ENCODE measurements at places on chromosomes 4 and X.

DNA sequence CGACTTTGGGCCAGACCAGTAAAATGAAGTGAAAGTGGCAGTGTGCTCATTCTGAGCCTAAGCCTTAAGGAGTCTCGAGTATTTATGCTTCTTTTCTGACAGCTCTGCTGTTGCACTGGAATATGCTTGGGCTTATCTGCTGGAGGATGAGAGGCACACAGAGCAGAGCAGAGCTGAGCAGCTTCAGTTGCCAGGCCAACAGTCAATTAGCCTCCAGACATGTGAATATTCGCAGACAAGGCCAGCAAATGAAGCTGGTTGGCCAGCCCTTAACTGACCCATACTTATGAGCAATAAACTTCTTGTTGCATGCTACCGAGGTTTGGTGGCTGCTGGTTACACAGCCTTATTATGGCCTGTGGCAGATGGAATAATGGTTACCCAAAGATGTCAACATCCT is 203.0 kb upstream of the GEMIN8 start:
- DNase-seq: no peak

- DNase-seq: no peak
Measured at GRCh38 chr4:148653681-148654080, 211.5 kb upstream of the NR3C2 start.

- DNase-seq: no peak
Measured at GRCh38 chr4:186072516-186072915, 3.6 kb downstream of the TLR3 start.

DNA sequence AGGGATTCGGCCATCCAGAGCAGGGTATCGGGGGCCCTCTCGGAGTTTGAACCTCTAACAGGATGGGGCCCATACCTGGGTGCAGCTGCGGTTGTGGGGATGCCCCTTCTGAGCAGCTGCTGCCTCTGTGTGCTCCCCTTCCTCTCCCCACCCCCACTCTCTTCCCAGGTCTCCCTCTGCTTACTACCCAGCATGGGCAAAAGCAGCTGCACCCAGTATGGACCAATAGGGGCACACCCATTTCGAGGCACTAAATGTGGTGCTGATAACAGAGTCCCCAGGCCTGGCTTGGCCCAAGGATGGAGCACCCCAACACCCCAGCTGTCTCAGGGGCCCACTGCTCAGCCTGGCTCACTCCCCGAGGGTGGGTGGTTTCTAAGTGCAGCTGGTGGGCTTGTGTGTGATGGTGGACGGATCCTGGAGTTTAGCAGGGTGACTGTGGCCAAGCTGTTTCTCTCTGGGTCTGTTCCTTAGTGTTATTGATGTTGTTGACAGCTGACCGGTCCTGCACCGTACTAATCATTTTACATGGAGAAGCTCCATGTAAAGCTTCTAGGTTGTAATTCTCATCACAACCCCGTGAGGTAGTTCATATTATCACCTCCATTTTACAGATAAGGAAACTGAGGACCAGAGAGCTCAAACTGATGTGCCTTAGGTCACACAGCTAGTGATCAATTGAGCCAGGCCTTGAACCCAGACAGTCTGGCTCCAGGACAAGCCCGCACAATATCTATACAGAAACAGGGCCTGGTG is 13.1 kb upstream of the KIAA0232 start:
- DNase-seq: peak; percentile 30

GRCh38 chr4:181677621-181678020 is 565.6 kb upstream of the TENM3 start:
- no peak for DNase-seq

DNA sequence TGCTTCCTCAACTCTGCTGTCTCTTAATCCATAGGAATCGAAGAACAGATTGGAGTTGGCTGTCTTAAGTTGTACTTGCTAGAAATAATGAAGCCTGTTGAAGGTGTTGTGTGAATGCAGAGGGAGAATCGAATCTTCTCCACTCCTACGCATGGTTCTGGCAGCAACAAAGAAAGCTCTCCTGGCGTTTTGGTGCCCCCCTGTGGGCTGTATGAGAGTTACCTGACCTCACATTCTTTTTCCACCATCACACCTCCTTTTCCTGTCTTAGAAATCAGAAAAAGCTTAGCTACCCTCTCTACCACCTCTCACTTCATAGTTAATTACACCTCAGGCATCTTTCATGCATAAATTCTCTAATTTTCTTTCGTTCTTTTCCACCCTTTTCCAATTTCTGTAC is 16.3 kb downstream of the KLF8 start:
- DNase-seq: peak; percentile 69

DNA sequence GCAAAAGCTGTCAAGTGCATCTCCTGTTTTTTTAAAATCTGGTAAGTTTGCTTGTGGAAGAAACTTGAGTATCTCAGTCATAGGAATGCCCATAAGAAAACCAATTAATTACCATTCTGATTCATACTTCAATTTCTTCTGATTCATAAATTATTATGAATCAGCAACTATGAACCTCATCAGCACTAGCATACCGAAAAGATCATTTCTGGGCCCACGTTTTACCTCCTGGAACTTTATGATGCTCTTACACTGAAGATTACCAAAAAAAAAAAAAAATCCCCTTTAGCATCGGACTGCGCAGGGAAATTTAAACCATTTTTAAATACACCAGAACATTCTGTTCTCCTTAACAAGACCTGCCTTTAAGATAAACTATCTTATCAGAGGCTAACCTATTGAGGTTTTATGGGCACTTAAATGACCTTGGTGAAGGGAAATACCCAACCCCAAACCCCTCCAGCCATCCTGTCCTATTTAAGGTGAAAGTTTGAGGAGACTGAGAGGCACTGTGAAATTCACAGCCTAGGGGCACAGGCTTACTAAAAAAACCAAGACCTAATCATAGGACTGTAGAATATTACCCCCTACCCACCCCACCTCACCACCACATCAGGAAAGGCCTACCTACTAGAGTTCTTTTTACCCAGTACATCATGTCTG is 38.2 kb upstream of the ABCG2 start:
- DNase-seq: no peak

GRCh38 chr4:96955226-96955625 is 1115.3 kb downstream of the PDHA2 start:
- DNase-seq: no peak

DNA sequence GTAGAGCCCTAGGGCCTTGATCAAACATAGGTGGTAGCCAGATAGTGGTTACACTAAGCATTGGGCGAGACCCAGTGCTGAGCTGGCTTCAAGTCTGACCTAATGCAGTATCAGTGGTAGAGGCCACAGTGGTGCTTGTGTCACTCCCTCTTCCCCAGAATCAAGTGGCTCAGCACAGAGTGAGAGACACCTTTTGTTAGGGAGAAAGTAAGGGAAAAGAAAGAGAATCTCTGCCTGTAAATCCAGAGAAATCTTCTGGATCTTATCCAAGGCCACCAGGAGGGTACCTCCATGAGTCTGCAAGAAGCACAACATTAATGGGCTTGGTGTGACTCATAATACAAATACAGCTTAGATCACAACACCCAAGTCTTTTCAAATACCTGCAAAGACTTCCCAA is 117.7 kb upstream of the SLC6A14 start:
- no peak for DNase-seq

DNA sequence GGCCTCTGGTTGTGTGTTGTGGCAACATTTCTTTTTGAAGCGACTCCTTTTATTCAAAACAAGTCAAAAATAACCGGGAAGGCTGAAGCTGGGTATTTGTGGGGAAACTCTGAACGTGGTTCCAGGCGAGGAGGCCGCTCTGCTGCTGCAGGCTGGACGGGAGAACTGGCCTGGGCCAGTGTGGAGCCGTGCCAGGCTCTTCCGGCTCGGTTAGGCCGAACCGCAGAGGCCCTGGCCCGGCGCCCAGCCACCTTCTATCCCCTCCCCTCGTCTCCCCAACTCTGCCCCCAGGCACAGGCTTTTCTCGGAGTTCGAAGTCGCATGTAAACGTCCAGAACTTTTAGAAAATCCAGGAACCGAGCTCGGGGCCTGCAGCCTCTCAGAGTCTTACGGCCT is 2.4 kb upstream of the BCOR start:
- DNase-seq: no peak

DNA sequence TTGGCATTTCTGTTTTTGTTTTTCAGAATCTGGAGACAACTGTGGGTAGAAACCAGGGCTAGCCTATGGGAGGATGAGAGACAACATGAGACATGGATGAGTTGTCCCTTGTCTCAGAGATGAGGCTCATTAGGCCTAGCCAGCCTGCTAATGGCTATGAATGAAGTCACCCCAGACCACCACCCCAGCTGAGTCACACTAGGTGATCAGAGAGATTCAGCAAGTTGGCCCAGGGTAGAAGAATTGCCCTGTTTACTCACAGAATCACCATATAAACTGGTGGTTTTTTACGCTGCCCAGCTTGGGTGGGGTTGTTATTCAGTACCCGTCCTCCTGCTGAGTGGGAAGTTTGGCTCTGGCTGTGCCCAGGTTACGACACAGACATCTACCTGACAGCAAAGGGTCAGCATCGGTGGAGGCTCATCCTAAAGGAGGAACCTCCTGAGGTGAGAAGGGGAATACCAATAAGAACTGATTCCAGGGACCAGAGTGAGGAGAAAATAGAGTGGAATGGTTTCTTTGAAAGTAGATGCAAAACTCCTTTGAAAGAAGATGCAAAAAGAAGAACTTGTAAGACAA is 17.2 kb upstream of the ARSJ start:
- no peak for DNase-seq

DNA sequence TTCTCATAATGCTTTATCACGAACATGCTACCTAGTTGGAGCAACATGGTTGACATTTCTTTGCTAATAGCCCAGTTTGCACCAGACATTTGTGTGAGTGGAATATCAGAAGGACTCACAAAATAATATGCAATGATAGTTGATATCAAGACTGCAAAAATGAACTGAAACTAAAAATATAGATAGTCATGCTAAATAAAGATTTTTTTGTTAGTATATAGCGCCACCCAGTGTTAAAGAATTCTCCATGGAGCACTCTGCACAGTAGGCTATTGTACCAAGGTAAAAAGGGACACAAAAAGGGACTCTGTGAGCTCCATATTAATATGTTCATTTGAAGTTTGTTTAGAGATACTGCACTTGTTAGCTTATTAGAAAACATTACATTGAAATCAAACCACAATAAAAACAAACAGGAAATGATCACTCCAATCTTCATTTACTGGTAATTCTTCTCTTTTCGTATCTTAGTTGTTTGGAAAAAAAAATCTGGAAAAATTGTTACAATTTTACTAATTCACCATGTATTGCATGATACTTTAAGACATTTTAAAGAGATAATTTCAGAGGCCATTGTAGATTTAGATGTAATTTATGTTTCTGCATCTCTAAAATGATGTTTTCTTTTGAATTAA is 1509.6 kb downstream of the ADGRL3 start:
- DNase-seq: no peak

DNA sequence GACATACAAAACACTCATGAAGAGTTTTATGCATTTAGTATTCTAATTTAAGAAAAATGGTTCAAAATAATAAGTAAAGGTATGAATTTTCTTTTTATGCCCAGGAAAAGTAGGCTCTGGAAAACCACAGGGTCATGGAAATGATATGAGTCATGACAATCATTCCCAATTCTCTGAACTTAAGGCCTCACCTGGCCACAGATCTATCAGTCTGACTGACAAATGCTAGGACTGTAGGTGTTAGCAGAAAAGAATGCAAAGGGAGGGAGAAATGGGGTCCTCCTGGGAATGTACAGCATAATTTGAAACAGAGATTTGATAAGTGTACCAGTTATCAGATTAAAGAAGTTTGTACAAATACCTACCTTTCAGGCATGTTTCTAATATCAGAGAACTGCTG is 270.5 kb upstream of the ARSJ start:
- no peak for DNase-seq

DNA sequence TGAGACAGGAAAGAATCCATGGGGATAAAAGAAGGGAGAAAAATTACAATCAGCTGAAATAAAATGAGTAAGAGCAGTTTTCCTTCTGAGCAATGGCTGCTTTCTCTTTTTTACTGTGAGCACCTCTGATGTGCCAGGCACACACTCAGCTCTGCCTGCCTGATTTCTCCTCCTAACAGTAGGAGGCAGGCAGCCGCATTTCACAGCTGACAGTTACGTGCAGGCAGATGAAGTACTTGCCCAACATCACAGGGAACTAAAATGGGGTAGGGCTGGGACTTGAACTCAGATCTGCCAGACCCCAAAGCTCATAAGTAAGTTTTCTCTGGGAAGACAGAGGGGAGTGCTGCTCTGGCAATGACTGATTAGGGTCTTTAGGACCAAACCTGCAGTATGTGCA is 54.6 kb downstream of the C4orf50 start:
- no peak for DNase-seq

DNA sequence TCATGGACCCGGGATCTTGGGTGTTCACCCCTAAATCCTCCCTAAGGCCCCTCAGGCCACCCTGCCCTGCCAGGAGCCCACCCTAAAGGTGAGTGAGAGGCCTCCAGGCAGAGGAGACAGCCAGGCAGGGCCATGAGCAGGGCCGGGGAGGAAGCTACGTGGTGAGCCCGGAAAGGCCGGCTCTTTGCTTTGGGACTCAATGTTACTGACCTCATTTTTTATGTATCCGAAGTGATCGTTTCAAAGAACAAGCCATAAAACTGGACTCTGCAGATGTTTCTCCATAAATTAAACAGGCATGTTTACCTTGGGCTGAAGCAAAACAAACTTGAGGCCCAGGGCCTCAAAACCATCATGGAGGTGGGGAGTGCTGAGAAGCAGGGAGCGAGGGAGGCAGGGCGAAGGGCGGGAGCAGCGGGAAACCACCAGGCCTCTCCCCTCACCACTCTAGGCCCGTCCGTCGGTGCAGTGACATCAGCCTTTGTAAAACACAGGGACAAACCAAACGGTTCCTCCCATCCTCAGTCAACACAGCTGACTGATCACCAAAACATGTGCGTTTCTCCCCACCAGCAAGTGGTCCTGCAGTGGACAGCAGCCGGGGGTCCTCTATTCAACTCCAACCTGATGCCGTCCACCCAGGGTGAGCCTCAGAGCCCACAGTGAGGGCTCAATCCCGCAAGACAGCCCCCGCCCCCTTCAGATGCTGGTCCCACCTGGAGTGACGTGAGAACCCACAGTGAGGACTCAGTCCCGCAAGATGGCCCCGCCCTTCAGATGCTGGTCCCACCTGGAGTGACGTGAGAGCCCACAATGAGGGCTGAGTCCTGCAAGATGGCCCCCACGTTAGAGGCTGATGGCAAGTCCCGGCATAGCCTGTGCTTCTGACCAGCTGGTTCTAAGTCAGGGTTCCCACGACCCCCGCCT is 102.9 kb upstream of the LRPAP1 start:
- no peak for DNase-seq

- DNase-seq: no peak
Measured at GRCh38 chrX:153692003-153692402, 4.3 kb downstream of the SLC6A8 start.

GRCh38 chr4:28386776-28387175 is 1526.1 kb downstream of the STIM2 start:
- DNase-seq: no peak

GRCh38 chr4:77073981-77074380 is 1.8 kb downstream of the CCNI start:
- DNase-seq: no peak

GRCh38 chr4:71417150-71417549 is 78.3 kb downstream of the SLC4A4 start:
- DNase-seq: no peak

DNA sequence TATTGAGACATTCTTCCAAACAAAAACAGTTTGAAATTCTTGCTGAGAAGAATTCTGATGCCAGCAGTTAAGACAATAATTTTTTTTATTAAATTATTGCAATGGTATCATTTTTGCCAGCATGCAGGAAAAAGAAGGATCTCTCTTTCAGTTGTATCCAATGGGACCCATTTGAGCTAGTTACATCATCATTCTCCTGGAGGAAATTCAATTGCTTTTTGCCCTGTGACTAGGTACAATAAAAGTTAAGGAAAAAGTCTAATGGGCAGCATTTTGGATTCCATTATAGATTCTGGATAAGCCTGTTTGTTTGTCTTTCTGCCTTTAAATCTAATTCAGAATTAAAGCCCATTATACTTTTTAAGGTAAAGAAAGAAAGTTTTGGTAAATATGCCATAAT is 10.5 kb upstream of the FRYL start:
- no peak for DNase-seq

All from activated naive CD4-positive, alpha-beta T cell treated with anti-CD3 and anti-CD28 coated beads, Interleukin-2, amount 10 ng/mL, durations not matched to agents 7 days and 5 days (primary cell).